Activated T-cell treated with anti-CD3 and anti-CD28 coated beads for 4 hours (primary cell): ENCODE measurements at places on chromosomes 13 and 19.

DNA sequence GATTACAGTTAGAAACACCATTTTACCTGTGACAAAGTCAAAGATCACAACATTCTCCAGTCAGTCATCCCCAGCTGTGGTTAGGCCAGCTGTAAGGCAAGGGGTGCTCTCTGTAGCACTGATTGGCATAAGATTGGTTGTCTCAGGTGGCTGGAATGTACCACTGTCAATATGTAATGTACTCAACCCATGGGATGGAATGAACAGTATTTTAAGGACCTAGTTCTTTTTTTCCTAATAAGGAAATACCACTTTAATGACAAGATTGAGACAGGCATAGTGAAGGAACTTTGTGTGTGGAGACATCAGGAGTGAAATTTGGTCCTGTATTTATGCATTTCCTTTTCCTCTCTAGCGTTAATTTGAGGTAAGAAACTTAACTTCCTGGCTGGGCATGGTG is 310.7 kb downstream of the ITGBL1 start:
- no peak for DNase-seq

GRCh38 chr13:110127986-110128511 is 178.9 kb downstream of the COL4A1 start:
- DNase-seq = no peak

- DNase-seq = no peak
Observed at GRCh38 chr13:100540621-100541020, 48.0 kb downstream of the GGACT start.

- no peak for DNase-seq
Observed at GRCh38 chr13:50893211-50893852, 16.3 kb upstream of the RNASEH2B start.
